Activated naive CD4-positive, alpha-beta T cell treated with Interleukin-2 at 50 U/mL for 16 hours (primary cell): ENCODE measurements at places on chromosomes 2 and 18.
A peak's percentile ranks its signal among the peaks of the same experiment; 100 is the strongest.

GRCh38 chr2:173238385-173238784 lies 116.3 kb upstream of the CDCA7 start:
- no peak for DNase-seq

- DNase-seq: no peak
Observed at GRCh38 chr2:205714058-205714776, 31.9 kb downstream of the NRP2 start.

DNA sequence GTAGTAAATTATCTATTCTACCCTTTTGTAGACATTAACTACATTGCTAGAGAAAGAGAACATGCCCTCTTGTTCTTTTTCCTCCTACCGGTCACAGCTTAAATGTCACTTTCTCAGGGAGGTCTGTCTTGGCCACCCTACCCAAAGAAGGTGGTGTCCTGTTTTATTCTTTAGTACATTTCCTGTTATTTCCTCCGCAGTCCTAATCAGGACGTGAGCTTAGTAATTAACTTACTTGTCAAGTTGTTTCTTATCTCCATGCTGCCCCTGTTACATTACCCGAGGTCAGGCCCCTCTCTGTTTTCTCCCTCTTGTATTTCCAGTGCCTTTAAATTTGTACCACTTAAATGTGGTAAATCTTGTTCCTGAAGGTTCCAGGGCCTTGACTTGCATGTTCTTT lies 73.7 kb upstream of the RMDN2 start:
- no peak for DNase-seq

GRCh38 chr2:109271920-109272319 lies 142.9 kb downstream of the SH3RF3 start:
- no peak for DNase-seq

DNA sequence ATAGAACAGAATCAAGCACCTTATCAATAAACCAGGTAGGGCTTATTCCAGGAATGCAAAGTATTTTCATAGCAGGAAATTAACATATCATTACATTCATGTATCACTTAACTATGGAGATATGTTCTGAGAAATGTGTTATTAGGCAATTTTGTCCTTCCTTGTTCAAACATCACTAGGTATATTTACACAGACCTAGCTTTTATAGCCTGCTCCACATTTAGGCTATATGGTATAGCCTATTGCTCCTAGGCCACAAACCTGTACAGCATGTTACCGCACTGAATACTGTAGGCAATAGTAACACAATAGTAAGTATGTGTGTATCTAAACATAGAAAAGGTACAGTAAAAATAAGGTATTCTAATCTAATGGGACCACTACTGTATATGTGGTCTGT lies 82.8 kb upstream of the KCTD1 start:
- no peak for DNase-seq

GRCh38 chr2:150617351-150617978 lies 130.0 kb upstream of the RND3 start:
- no peak for DNase-seq

DNA sequence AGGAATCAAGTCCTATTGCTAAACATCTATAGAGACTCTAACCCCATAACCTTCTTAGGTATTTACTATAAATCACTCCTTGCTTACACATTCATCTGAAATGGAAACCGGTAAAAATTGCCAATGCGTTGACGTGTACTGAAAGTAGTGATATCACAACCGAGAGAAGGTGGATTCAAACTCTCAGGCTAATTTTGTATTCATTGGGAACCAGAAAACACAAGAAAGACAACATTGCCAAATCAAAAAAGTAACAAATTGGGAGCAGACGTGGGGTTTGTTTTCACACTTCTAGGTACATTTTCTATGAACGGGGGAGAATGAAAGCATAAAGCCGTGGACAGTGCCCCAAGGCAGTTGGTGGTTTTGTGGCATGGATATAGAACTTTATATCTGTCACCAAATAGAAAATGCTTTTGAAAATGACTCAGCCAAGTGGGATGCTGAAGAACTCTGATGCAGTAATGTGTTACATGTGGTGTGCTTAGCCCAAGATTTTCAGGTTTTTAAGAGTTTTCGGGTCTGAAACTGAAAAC lies 155.1 kb upstream of the RASGRP3 start:
- peak; percentile 42 for DNase-seq

DNA sequence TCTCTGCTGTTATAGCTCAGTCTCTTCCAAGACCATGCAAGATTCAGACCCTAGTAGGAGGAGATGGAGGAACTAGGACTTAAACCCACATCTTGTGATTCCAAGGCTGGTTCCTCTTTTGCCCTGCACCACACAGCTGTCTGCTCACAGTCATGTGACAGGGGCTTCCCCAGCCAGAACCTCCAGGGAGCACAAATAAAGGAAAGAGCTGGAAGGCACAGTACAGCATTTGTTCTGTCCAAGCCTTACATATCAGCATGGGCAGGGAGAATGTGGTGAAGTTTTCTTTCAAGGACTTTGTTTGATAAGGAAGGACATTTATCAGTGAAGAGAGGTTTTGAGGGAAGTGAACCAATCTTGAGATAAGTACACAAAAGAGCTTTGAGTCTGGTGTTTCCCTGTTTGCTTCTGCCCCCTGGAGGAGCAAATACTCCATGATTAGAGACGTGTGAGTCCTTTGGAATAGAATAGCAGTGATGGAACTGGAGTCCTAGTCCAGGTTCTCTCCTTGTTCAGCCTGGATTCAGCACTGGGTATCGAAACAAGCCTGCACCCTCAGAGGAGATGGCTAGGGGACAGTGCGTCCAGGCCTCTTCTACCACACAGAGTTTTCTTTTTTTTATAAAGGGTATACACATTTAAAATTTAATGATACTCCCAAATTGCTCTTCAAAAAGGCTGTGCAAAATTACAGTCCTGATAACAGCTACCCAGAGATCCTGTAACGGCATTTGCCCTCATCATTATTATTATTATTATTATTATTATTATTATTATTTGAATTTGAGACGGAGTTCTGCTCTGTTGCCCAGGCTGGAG lies 24.6 kb upstream of the CASP10 start:
- DNase-seq: peak; percentile 29

- no peak for DNase-seq
Observed at GRCh38 chr2:40480073-40480472, 28.2 kb upstream of the SLC8A1 start.

DNA sequence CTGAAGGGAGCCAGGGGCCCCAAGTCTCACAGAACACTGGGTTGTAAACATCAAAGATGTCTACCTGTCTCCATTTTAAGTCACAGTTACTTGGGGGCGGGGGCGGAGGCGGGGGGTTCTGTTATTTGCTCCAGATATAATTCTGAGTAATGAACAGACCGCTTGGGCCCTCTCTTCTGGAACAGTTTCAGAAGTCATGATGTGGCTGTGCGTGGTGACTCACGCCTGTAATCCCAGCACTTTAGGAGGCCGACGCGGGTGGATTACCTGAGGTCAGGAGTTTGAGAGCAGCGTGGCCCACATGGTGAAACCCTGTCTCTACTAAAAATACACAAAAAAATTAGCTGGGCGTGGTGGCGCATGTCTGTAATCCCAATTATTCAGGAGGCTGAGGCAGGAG lies 157.9 kb upstream of the APCDD1 start:
- DNase-seq: no peak

- DNase-seq: no peak
Observed at GRCh38 chr2:20584399-20585358, 66.2 kb downstream of the HS1BP3 start.

GRCh38 chr2:169086893-169087467 lies 17.6 kb downstream of the DHRS9 start:
- no peak for DNase-seq

DNA sequence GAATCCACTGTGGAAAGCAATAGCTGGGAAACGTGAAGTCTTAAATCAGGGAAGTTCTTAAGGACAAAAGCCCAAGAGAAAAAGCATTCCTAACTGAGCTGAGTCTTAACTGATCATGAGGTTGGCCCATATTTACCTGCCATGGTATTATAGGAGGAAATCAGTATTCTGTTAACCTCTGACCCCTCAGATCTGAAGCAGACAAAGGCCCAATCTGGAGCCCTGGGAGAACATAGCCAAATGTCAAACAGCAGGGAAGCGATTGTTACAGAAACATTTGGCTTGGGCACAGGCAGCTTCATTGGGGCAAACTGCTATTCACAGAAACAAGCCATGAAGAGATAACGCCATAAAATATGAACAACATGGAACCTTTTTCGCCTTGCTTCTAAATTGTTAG lies 18.8 kb downstream of the EPHA4 start:
- no peak for DNase-seq

DNA sequence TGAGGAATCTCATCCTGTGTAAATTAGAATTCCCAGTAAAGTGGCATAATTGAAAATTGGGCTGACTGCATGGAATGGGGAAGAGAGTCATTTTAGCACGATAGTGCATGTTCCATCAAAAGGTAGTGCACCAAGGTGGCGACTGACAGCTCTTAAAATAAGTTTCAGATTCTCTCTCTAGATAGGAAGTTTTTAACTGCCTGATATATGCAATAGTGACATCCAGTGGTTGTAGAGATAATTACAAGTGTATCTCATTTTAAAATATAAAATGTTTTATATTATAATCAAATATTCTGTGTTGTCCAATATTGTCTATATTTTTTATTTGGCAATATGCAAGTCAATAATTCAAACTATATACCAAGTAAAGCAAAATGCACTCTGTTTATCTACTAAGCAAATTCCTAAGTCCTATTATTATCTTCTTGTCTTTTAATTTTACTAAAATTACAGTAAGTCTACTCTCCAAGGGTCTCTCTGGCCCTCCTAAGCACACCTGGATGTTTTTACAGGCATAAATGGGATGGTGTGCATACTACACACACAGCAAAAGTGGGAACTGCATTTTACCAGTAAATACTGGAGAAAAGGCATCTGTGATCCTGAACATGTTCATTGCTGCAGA lies 397.7 kb upstream of the HNRNPA3 start:
- DNase-seq: no peak

DNA sequence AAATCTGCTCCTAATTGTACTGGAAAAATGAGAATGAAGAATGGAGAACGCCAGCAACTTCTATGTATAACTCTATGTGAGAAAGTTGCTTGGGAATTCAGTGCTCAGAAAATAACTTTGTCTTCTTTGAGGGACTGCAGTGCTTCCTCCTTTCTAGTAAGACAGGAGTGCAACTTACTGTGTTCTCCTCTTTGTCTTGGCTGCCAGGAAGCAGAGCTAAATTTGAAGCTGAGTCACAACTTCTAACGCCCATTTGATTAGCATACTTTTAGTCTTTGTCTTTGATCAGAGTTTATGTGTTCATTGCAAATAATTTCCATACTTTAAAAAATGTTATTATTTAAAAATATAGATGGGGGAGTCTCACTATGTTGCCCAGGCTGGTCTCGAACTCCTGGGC lies 6.6 kb downstream of the ARHGAP25 start:
- no peak for DNase-seq

DNA sequence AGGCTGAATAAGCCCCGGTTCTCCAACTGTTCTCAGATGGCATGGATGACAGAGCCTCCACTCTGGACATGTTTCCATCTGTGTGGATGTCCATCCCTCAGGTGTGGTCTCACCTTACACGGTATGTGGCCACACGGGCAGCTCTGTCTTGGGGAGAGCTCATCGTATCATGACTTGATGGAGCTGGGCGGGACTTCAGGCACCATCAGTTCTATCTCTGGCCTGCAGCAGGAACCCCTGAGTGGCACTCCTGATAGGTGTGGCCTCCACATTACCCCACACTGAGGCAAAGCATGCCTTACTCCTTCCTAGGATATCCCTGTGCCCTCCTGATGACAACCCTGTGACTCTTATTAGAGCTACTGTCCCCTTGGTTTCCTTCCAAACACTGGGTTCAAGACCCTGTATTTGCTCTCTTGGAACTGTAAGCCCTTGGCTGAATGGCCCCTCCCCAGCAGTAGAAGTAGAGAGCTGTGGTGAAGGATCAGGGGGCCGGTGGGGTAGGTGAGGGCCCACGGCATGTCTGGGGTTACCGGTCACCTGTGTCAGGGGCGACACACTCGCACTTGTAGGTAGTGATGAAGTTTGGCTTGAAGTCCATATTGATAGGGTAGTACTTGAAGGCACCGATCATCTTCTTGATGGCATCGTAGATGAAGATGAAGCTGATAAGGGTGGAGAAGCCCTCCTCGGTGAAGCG lies 48.2 kb downstream of the MTHFD2 start:
- DNase-seq: no peak

- DNase-seq: no peak
Observed at GRCh38 chr2:3610415-3610814, 15.5 kb downstream of the COLEC11 start.

GRCh38 chr2:232026910-232027309 lies 65.4 kb downstream of the DIS3L2 start:
- no peak for DNase-seq

- no peak for DNase-seq
Observed at GRCh38 chr18:48575301-48575657, 36.4 kb downstream of the CTIF start.

GRCh38 chr2:115160531-115161080 lies 718.2 kb downstream of the DPP10 start:
- DNase-seq: no peak

DNA sequence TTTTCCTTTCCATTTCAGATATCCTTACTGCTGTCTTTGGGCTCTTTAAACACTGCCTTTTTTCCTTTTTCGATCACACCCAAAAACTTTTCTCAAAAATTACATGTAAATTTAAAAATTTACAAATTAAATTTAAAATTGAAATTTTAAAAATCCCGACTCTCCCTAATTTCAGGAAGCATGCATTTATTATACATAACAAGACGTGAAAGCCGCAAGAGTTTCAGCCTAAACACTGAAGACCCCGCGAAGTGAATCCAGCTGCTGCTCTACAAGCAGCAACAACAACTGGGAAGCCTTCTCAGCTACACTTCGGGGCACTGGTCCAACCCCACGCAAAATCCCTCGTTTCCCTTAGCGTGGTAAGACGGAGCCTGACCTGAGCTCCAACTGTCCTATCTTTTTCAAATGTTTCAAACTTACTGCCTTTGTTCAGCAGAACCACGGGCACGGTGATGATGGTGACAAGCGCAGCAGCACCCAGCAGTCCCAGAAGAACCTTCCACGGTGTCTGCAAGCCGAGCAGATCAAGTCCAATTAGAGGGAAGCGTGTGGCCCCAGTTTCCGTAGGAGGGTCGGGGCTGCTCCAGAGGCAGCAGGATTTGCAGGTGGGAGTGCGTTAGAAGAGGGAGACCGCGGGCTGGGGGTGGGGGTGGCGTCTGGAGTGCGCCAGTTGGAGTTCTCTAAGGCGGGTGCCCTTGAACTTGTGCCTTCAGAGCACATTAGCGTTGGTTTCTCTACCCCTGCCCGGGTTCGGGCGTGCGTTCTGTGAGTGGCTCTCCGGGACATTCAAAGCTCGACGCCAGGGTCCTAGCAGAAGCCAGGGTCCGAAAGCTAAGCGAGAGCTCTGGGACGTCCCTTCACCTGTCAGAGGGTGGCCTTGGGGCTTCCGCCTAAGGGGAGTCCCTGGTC lies 783 bp downstream of the DPP4 start:
- peak; percentile 38 for DNase-seq

GRCh38 chr2:221810245-221810644 lies 238.1 kb upstream of the EPHA4 start:
- DNase-seq: no peak
